ENCODE measurements at places on chromosomes 16 and 17.

DNA sequence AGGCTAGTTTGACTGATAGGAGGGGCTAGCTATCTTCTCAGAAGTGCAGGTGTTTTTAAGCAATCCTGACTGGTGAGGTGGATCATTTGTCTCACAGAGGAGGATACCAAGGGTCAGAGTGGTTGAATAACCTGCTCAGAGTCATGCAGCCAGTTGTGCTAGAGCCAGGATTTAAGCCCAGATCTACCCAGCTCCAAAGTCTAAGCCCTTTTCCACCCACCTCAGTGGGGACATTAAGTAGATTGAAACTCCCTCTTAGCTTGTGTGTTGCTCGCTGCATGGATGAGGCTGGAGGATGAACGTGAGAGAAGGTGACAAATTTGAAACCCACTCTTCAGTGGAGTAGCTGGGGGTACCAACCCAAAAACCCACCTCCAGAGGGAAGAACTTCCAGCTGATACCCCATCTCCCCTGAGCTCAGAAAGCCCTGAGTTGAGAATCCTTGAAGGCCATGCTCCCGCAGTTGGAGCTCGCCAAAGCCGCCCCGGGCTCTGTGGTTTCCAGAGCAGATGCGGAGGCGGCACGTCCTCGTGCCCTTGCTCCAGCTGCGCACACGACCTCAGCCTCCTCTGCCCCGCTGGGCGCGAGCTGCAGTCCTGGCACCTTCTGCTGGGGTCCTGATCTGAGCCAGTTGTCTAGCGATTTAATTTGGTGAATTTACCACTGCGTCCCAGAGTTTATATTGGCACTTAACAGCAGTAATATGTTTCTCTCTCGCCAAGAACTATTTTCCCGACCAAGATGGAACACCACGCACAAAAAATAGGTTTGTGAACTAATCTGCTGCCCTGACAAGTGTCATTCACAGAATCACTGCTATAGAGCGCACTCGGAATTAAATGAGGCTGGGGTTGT lies 159.5 kb downstream of the CCDC182 start:
- DNase-seq, result no peak

DNA sequence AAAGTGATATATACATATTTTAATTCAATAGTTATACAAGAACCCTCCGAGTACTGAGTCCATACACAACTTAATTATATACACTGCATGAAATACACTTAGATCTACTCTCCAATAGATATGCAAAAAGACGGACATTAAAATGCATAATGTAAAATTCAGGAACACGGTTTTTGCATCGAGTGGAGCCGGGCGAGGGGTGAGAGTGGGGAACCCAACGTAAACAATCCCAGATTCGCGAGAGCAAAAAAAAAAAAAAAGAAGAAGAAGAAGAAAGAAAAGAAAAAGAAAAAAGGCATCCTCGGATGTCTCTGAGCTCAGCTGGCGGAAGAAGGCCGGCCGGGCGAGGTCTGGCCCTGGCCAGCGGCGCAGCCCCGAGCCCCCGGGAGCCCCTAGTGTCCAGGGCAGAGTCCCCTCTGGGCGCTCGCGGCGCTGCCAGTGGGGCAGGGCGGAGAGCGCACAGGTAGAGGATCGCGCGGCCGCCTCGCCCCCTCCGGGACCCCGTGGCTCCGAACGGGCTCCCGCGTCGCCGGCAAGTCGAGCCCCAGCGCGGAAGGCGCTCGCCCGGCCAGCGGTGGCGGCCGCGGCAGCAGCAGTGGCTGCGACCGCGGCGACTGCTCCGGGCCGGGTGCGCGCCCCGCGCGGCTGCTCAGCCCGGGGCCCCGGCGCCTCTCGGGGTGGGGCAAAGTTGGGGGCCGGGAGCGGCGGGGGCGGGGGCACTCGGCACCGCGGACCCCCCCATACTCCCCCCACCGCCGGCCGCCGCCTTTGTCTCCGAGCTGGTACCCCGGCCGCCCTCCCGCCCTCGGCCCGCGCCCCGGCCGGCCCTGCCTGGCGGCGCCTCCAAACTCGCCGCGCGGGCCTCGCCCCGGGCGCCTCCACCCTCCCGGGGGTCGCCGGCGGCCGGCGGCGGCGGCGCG lies 9.6 kb upstream of the ZFHX3 start:
- DNase-seq, result no peak

DNA sequence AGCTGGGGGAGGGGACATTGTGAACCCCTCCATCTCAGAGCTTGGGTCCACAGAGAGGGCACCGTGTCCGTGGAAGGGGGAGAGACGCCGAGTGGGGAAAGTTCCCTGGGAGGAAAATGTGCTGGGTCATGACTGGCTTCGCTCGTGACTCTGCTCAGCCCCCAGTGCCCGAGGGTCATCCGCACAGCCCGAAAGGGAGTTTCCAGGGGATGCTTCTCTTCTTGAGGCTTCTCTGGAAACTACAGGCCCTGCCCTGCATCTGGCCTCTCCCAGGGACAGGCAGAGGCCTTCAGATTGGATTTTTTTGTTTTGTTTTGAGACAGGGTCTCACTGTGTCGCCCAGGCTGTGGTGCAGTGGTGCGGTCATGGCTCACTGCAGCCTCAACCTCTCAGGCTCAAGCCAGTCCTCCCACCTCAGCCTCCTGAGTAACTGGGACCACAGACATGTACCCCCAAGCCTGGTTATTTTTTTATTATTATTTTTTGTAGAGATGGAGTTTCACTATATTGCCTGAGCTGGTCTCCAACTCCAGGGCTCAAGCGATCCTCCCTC lies 9.8 kb upstream of the GSE1 start:
- DNase-seq, result no peak

- DNase-seq, result no peak
These were observed 43.3 kb upstream of the CMIP start for GRCh38 chr16:81401035-81401950.

GRCh38 chr16:15874745-15875314 lies 13.6 kb downstream of the CEP20 start:
- peak; percentile 33 for DNase-seq

DNA sequence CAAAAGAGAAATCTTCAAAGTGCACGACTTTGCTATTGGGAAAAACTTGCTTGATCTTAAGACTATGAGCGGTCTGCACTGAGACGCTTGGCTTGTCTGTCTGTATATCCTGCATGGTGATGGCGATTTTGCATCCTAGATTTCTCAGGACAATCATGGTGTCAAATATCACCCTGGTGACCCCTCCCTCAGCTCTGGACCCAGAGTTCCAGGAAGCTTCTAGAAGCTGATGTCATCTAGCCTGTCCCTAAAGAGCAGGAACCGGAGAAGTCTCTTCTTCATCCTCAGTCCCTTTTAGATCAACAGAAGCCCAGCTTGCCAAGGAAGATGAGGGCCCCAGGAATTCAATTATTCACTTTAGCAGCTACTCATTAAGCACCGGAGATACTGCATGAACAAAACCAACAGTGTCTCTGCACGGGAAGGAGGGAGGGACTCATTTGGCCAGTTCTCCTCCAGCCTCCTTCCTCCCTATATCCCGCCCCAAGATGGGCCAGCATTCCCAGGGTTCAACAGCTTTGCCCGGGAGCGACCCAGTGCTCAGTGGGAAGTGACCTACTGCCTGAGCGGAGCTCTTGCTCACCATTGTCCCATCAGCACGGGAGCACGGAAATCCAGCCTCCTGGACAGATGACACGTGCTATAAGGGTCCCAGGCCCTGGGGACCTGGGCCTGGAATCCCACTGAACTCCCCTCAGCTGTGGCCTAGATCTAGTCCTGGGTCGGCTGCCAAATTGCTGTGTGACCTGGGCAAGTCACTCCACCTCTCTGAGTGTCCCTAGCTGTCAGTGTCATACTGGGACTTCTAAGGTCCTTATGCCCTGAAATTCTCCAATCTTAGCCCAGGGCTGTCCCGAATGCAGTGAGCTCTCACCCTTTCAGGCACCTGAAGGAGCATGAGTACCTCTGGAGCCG lies 3.8 kb downstream of the EMP2 start:
- DNase-seq, result peak; percentile 40

DNA sequence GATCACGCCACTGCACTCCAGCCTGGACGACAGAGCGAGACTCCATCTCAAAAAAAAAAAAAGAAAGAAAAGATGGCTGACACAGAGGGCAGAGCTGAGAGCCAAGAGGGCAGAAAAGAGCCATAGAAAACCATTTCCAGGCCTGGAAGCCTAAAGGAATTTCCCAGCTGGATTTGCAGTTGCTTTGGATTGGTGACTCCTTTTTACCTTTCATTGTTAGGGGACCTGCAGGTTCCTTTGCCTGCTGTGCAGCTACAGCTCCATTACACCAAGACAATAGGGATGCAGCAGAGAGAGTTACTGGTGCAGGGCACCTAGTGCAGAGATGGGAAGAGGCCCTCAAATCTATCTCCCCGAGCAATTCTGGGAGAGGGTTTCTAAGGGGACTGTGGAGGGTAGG lies 18.4 kb downstream of the ZNF668 start:
- DNase-seq, result no peak

- DNase-seq, result no peak
These were observed 100.3 kb downstream of the MAF start for GRCh38 chr16:79500286-79500685.

DNA sequence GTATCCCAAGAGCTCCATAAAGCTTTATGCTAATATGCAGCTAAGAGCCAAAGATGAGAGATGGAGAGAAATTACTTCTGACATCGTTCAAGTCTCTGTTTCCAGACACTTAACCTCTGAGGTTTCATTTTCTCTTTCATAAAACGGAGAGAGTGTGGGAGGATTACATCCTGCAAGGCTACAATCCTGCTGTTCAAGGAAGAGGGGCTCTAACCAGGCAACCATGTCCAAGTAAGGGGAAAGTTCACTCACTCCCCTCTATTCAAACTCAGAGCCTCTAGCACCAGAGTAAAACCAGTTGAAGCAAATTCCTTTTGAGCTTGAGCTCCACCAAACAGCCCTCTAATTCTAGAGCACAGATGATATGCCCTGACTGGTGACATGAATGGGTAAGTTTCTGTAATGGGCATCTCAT lies 397.4 kb downstream of the NPIPA8 start:
- no peak for DNase-seq

DNA sequence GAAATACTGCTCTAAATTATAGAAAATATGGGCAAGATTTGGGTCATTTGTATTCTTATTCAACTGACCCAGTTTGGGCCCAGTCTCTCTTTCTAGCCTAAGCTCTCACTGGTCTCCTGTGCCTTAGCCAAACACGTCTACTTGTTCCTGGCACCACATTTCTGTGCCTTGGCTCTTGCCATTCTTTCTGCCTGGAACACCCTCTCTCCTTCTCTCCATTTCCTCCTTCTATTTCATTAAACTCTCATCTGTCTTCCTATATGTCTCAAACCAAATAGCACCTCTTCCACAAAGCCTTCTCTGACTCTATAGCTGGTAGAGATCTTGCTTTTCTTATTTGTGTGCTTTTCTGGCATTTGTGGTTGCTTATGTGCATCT lies 37.7 kb upstream of the NUFIP2 start:
- DNase-seq, result no peak

DNA sequence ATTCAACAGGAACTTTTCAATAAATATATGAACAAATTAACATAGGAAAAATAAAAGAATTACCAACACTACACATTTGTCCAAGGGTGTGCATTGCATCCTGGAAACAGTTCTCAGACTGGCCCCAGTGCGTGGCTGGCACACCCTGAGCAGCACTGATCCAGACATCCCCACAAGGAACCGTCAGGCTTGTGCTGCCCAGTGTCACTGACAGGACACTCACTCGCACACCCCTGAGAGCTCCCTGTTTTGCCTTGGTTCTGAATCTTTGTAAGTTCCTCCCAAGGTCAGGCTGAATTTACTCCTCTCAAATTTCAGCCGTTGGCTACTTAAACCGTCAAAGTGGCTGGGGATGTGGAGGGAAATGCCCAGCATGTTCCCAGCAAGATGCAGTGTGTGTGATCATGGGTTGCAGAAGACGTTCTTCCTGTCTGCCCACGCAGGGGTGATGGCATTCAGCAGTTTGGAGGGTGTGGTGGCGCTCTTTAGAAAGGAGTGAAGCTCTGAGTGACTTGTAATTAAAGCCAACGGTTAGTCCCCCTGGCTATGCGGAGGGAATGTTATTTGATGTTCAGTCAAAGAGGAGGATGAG lies 1.7 kb downstream of the MT2A start:
- peak; percentile 56 for DNase-seq

DNA sequence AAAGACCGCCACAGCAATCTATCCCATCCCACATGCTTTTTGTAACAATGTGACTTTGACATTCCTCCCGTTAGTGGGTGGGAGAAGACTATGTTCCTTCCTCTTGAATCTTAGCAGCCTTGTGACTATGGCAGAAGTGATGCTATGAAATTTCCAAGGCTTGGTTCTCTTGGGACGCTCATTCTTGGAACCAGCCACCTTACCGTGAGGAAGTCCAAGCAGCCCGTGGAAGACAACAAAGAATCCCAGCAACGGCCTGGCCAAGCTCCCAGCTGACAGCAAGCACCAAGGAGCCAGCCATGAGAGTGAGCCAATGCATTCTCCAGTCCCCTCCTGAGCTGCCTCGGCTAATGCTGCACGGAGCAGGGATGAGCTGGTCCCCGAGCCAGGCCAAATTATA lies 62.3 kb downstream of the VPS53 start:
- DNase-seq, result peak; percentile 69

- no peak for DNase-seq
These were observed 22.4 kb downstream of the GDE1 start for GRCh38 chr16:19499481-19499880.

Data from skin of body (tissue), 3 donors.